ENCODE measurements at places on chromosomes 2 and 18.

GRCh38 chr18:38796762-38797161 is 1231.2 kb upstream of the CELF4 start:
- DNase-seq, result no peak

DNA sequence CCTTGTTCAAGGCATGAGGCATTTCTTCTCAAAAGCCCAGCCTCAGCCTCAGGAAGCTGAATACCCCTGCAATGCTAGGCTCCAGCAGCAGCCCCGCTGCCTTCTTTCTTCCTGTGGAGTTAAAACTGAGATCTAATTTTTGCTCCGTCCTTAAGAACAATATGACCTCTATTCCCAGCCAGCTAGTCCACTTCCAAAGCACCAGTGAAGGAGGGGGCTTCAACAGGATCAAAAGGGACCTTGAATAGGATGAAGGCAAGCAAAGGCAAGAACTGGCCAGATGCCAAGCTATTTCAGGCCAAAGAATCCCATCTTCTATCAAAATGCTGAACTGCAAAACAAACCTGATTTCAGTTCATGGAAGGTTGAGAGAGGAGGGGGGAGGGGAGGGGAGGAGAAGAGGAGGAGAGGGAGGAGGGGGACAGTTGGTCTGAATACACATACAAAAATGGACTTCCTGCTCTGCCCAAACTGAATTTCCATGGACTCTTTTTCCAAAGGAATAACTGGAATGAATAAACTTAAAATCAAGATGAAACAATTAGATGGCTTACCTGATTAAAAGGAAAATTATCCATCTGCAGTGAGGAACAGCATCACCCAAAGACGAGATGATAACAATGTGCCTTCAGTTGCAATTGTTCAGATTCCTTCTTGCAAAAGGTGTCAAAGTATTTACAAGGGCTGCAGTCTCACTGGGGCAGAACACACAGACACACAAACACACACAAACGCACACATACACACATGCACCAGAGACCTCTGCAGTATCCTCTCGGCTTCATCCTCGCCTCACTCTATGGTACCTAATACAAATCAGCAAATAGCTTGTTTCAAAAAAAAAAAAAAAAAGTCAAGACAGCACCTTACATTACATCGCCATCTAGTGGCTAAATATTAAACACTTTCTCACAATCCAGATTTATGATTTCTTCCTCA is at the start of gene SCN1A:
SCN1A (minus strand) TSS at position 804 of the 939 bp plus-strand sequence. CDS start 54,399 bp downstream, outside the sequence.
- no peak for DNase-seq

DNA sequence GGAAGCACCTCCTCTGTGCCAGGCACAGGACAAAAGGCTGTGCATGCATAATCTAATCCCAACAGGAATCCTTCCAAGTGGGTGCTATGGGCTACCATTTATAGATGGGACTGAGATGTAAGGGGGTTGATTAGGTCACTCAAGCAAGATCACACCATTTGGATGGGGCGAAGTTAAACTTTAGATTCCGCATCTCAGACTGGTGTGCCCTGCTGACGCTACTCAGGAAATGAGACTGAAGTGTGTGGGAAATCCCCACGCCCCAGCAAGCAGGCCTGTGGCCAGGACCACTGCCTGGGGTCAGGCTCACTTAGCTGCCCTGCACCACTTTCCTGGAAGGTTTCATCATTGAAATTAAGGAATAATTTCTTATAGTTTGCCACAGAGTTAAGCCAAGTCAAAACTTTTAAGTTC is 70.5 kb upstream of the PPP1CB start:
- DNase-seq, result no peak

GRCh38 chr2:45616658-45617411 is 5.8 kb upstream of the SRBD1 start:
- no peak for DNase-seq

- DNase-seq, result no peak
These were observed 5.1 kb downstream of the CHPF start for GRCh38 chr2:219538504-219538951.

DNA sequence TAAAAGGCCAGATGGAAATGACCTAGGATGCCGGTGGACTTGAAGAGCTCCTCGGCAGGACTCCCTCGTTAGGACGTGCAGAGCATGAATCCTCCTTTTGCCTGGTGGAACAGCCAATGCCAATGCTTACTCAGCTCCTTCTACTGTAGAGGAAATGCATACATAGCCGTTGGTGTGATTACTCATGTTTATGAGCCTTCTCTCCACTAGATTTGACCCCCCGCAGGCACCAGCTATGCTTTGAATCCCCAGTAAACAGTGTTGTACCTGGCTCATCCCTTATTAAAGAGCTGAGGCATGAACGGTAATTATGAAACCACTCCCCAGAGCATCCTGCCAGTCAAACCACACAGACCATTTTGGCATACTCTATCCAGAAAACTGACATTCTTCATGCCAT is 172.8 kb downstream of the ANTXR1 start:
- no peak for DNase-seq

DNA sequence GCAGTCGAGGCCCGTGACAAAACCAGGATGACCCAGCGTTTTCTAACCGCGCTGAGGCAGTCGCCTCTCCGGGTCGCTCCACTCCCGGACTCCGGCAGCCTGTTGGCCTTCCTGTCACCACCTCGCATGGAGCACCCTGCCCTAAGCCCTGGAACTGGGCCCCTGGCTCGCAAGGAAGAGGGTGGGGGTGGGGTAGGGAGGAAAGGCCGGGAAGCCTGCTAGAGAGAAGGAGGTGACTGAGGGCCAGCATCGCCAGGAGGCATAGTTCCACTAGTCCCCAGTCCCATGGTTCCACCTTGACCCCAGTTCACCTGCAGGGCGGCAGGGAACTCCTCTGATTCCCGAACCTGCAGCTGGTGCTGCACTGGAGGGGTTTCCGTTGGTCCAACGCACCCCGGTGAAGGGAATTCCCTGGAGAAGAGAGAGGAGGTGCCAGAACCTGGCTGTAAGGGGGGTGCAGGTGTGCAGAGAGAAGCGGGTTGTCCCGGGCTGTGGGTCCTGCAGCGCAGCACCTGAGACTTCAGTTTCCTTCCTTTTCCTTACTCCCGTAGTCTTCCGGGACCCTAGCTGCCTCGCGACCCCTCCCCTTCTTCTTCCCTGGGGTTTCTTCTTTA is 11.8 kb upstream of the EN1 start:
- no peak for DNase-seq

- DNase-seq, result no peak
These were observed 256.0 kb downstream of the CDH20 start for GRCh38 chr18:61589053-61589723.

DNA sequence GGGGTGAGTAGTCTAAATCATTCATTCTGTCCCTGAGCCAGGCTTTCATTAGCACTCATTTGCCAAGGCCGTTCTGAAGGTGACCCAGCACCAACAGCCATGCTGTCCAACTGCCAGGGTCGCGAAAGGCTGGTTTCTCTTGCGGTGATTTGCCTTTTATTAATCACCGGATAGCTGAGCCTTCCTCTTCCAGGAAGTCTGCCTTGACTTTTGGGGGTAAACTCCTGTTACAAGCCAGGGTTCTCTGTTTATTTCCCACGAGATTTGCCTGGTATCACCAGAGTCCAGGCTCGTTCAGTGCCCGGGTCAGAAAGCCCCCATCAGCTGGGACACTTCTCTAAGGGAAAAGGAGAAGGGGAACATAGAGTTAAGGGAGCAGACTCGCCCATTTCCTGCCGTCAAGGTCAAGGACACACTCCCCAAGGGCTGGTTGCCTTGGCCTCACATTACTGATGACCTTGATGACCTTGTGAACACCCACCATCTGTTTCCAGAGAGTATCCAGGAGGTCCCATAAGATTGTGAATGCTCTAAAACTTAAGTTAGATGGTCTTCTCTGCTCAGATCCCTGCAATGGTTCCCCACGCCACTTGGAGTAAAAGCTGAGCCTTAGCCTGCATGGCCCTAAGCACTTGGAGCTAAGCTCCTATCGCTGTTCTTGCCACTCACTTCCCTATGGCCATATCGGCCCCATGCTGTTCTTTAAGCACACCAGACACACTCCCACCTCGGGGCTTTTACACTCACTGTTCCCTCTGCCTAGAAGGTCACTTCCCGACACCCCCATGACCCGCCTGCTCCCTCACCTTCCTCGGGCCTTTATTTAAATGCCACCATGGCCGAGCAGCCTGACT is 118.0 kb upstream of the STPG4 start:
- DNase-seq, result no peak

GRCh38 chr2:85601771-85602475 is 575 bp downstream of the TMEM150A start:
- peak; percentile 40 for DNase-seq

DNA sequence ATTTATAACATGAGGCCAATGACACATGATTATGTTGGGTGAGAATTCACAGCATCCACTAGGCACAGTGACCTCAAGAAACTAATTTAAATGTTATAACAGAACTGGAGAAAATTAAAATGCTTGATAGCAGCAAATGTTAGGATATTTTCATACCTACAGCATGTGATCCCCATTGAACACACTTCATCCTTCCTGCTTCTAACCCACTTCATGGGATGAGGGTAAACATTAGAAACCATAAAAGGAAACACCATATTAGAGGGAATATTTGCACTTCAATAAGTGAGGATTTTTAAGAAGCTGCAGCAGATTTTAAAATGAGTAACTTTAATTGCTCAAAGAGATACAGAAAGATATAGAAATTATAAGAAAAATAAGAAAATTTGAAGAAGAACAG is 117.1 kb downstream of the FSHR start:
- no peak for DNase-seq

DNA sequence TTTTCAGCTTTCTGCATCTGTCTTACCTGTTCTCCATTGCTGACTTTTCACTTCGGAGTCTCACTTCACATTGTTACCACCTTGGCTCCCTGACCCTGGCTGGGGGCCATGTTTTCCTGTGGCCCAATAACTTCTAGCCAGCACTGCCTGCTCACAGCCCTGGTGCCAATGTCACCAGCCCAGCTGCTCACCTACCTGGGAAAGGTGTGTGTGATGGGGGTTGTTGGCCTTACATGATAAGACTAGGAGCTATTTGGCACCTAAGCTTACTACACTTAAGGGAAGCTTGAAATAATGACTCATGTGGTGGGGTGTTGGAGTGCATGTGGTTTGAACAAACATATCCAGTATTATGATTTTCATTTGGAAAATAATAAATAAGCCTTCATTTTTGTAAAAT is 37.5 kb upstream of the PGAP1 start:
- no peak for DNase-seq

GRCh38 chr2:233023761-233024410 is 8.6 kb upstream of the NEU2 start:
- no peak for DNase-seq

All from SW 1271 (cell line).